Common myeloid progenitor, CD34-positive (primary cell): ENCODE measurements at places on chromosomes 5 and 9.

DNA sequence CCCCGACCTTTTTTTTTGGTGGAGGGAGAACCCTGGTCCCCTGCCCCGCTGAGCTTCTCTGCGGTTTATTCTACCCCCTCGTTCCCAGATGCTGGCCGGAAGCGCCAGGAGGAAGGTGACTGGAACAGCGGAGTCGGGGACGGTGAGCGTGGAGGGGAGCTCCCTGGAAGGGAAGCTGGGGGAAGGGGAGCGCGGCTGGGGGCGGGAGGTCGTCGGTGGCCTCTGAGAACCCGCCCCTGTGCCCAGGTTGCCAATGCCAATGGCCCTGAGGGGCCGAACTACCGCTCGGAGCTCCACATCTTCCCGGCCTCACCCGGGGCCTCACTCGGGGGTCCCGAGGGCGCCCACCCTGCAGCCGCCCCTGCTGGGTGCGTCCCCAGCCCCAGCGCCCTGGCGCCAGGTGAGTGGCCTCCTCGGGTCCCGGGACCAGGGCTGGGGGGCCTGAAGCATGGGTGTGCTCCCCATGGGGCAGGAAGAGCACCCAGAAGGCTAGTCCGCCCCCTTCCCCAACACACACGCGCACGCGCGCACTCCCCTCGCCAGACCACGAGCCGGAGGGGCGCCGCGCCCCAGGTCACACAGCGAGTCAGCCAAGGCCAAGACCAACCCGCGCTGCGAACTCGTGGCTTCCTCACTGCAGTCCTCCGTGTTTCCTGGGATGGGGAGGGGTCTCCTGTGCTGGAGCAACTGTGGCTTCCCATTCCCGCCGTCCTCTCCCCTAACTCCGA is 10.6 kb downstream of the MYOZ3 start:
- peak; percentile 74 for DNase-seq

DNA sequence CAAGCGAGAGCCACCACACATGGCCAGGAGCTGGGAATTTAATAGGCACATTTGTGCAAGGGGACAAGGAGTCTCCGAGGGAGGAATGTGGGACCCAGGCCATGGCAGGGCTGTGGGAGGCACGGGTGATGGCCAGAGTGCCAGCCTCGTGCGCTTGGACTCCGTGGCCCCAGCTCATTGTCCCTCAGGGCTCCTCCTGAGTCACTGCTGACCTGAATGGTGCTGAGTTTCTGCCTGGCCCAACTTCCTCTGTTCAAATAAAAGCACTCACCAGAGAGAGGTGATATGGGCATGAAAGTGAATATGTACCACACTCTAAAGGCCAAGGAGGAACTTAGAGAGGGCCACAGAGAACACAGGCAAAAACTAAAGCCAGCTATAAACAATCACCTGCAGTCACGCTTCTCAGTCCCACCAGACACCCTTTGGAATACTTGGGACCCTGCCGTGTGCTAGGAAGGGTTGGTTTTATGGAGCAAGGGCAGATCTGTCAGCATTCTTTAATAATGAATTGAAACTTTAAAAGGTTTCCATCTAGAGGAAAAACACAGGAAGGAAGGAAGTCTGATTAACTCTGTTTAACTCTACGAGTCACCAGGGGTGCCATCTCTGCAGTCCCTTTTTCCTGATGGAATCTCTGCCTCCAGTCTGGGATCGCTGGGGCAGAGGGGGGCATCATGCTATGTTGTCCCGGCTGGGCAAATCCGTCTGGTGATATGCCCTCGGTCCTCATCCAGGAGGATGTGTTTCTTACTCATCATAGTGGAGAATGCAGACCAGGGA is 25.1 kb upstream of the UBE2QL1 start:
- DNase-seq, result no peak

- DNase-seq, result no peak
These were observed 58.9 kb upstream of the SLC30A5 start for GRCh38 chr5:69034898-69035297.

GRCh38 chr5:116736671-116737070 is 162.0 kb upstream of the SEMA6A start:
- DNase-seq, result no peak

GRCh38 chr5:103114440-103114839 is 5.5 kb downstream of the GIN1 start:
- DNase-seq, result no peak

DNA sequence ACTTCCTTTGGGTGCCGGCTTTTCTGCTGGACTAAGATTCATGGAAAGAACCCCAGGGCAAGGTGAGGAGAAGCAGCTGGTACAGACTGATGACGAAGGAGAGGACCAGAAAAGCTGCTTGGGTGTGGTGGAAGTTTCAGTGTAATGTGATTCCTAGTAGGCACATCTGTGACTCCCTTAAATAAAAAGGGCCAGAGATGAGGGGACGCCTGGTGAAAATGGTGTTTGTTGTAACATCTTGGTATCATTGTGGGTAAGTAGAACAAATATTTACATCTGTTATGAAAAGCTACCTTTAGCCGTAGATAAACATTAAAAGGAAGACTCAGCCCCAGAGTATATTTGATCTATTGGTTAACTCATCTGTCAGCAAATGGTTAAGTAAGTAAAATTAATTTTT is 33.8 kb downstream of the OTULINL start:
- no peak for DNase-seq

DNA sequence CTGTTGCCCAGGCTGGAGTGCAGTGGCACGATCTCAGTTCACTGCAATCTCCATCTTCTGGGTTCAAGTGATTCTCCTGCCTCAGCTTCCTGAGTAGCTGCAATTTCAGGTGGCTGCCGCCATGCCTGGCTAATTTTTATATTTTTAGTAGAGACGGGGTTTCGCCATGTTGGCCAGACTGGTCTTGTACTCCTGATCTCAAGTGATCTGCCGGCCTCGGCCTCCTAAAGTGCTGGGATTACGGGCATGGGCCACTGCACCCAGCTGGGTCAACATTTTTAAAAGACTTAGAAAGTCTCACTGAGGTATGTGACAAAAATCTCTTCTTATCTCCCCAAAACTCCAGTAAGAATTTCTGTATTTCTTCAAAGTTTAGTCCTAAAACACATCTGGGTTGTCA is 211.6 kb downstream of the CTNND2 start:
- no peak for DNase-seq

GRCh38 chr5:77083088-77083487 is 4.0 kb downstream of the ZBED3 start:
- DNase-seq, result no peak
